Stimulated activated CD4-positive, alpha-beta T cell treated with anti-CD3 and anti-CD28 coated beads, Interleukin-1b, Interleukin-23, amount 100 ng/mL, for 1 hour (primary cell): ENCODE measurements at places on chromosomes 4 and X.

GRCh38 chr4:338759-339097 lies 1.1 kb downstream of the ZNF141 start:
- no peak for DNase-seq

DNA sequence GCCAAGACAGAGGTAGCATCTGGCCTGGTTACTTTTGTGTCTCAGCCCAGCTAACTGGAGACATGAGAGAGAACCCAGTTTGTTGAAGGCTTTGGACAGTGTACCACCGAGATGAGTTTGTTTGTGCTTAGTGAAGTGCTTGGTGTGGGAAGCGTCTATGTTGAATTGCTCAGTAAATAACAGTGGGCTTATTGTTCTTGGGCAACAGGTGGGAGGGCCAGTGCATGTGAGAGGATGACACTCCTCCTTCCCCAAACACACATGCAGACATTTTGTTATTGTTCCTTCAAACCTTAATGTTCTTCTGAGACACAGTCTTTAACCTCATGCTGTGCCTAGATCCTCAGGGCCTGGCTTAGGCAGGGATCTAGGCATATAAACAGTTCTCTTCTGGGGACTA lies 39.7 kb downstream of the MSN start:
- no peak for DNase-seq

DNA sequence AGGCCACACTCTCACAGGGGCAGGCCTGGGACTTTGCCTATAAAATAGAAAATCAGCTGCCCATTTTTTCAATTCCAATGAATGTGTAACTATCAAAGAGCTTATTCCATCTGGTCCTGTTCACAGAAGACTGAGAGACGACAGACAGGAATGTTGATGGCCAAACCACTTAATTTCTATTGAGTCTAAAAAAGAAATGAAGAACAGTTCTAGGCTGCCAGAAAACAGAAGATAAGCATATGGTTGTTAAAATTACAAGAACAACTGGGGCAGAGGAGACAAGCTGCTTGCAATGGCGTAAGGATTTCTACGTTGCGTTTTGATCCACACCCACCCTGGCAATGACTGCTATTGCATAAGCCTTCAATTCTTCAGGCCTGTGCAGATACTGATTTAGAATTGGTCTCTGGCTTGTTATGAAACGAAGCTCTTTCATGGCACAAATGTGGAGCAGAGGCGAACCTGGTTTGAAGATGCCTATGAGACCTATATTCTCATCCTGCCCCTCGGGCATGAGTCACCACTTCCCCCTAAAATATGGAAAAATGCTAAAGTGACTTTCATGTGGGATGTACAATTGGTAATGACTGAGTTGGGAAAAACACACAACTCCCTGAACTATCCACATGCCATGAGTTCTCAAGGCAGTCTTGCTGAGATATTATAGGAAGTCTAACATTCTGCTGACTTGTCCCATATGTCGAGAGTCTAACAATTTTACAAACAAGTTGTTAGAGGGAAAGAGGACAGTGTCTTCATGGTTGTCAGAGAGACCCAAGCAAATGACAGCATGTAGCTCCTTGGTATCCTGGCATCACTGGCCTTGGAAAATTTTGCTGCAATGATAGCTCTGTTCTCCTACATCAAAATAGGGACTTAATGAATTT lies 37.9 kb upstream of the SORBS2 start:
- no peak for DNase-seq

DNA sequence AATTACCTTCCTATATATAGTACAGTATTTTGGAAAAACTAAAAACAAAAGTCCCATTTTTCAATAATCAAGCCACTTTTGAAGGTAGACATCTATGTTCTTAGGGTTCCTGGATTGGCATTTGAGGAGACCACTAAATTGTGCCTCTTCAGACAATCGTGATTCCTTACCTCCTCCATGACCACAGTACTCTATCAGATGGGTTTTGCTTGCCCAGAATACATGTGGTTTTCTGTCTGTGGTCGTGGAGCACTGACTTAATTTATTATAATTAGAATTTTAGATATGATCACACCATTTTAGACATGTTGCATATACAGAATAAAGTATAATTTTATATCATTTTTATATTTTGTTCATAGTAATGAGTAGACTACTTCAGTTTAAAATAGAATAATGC lies 67.9 kb downstream of the NDST3 start:
- DNase-seq = no peak

- no peak for DNase-seq
Measured at GRCh38 chr4:173506597-173507211, 23.3 kb downstream of the HAND2 start.
